ENCODE measurements at places on chromosomes 13 and 19.
A peak's percentile ranks its signal among the peaks of the same experiment; 100 is the strongest.

- DNase-seq = peak; percentile 96
These were observed 547.0 kb upstream of the SLITRK5 start for GRCh38 chr13:87123987-87124784.

- no peak for DNase-seq
These were observed 458.6 kb downstream of the DCT start for GRCh38 chr13:94020833-94021232.

DNA sequence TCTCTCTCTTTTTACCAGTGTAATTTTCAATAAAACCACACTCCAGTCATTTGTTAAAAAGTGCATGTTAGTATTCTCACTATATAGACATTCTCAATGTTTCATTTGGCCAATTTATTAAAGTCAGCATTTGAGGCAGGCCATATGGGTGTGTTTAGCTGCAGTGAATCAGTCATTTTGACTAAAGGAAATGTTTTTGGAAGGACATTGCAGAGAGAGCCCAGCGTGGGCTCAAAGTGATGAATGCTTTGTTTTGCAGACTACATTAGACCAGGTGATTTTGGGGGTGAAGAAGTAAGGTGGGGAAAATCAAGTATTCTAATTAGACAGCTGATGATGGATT is 116.7 kb downstream of the POSTN start:
- no peak for DNase-seq

- DNase-seq = no peak
These were observed at the start of gene TNFSF11 for GRCh38 chr13:42574011-42574410. TNFSF11 (plus strand) TSS chr13:42574152; CDS start chr13:42574304, 152 bp downstream.

DNA sequence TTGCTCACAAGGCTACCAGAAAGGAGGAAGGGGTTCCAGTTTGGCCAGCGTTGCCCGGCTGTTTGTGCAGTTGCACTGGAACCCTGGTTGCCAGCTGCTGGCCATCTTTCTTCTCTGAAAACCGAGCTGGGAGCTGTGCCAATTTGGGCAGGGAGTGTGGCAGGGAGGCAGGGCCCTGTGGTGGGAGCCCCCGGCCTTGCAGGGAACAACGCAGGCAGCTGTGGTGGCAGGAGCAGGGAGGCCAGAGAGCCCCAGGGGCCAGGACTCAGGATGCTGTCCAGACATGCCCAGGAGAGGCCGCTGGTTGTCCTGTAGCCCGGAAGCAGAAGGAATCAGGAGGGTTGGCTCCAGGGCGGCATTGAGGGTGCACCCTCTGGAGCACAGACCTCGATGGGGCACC is 4.8 kb downstream of the KMT5C start:
- no peak for DNase-seq

GRCh38 chr19:3923912-3924311 is 9.0 kb upstream of the NMRK2 start:
- DNase-seq = no peak

DNA sequence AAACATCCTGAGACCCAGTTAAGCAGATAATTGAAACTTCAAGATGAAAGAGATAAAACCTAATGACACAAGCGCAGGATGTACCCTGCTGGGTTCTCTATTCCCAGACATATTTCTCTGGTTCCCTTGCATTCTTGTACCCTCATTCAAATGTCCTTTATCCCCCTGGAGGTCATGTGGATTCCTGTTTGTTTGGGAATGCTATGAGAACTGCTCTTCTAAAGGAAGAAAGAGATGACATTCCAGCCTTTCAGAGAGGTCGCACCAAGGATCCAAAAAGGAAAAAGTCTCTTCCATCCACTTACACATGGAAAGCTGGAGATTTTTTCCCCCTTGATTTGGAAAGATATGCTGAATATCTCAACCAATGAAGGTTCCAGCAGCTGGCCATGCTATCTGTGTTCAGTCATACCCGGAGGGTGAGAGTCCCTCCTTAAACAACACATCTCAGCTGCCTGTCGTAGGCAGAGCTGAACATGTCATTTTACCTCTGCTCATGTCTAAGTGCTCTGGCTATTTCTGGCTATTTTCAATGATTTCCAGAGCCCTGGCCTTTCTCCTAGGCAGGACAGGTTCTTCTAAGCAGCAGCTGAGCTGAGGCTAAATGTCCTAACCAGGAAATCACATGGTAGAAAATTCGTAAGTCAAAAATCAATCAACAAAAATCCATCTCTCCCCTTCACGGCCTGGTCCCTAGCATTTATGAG is 52.5 kb downstream of the C13orf42 start:
- DNase-seq = no peak

GRCh38 chr13:109180905-109181425 is 551.6 kb downstream of the MYO16 start:
- DNase-seq = no peak

- DNase-seq = no peak
These were observed 64.7 kb downstream of the ZNF44 start for GRCh38 chr19:12229990-12230389.

GRCh38 chr13:75324413-75324940 is 157.5 kb downstream of the TBC1D4 start:
- DNase-seq = no peak

- no peak for DNase-seq
These were observed 11.2 kb downstream of the GADD45B start for GRCh38 chr19:2487090-2487489.
